ENCODE measurements at places on chromosomes 11 and 22. TPM values are rescaled to one million over a fixed set of nuclear protein-coding genes. Genes with fewer than 3 reads are reported as not detected.

GRCh38 chr11:16111690-16112089 is 244.7 kb downstream of the SOX6 start:
- H3K27ac ChIP-seq, result no peak overlapping the region
- no peak for DNase-seq
- H3K27me3 ChIP-seq, result no peaks in the 10 kb centered on the region
- H3K4me3 ChIP-seq, result no peak overlapping the region
- no peaks in the 10 kb centered on the region for H3K36me3 ChIP-seq

- H3K4me3 ChIP-seq, result no peak overlapping the region
- H3K27me3 ChIP-seq, result peaks cover 1% of the 10 kb centered on the region
- no peak overlapping the region for H3K27ac ChIP-seq
- DNase-seq, result no peak
These were observed 65.7 kb upstream of the DDI1 start for GRCh38 chr11:103970701-103971249.

The CYTH4 gene
- not detected for total RNA-seq

- H3K27ac ChIP-seq, result no peak overlapping the region
- H3K27me3 ChIP-seq, result no peaks in the 10 kb centered on the region
- no peak overlapping the region for H3K4me3 ChIP-seq
- peaks cover 14% of the 10 kb centered on the region for H3K4me1 ChIP-seq
- no peak for DNase-seq
These were observed 20.1 kb downstream of the RSF1 start for GRCh38 chr11:77800449-77800848.

DNA sequence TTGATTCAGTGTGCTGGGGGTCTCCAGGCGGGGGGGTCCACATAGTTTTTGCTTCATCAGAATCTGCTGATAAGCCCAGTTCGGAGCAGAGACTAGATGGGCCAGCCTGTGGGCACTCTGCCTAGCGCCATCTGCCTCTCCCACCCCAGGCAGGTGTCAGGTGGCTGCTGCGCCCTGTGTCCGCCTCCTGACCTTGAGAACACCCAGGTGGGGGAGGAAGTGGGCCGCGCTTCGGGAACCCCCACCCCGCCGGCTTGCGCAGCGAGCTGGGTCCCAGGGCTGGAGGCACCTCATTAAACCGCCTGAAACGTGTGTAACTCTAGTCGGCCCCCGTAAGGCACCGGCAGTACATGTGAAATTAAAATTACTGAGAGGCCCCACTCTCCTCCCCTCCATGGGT is 113.6 kb downstream of the KCNQ1 start:
- H3K36me3 ChIP-seq, result no peaks in the 10 kb centered on the region
- no peaks in the 10 kb centered on the region for H3K4me1 ChIP-seq
- H3K27ac ChIP-seq, result no peak overlapping the region
- no peak overlapping the region for H3K4me3 ChIP-seq
- no peak for DNase-seq

DNA sequence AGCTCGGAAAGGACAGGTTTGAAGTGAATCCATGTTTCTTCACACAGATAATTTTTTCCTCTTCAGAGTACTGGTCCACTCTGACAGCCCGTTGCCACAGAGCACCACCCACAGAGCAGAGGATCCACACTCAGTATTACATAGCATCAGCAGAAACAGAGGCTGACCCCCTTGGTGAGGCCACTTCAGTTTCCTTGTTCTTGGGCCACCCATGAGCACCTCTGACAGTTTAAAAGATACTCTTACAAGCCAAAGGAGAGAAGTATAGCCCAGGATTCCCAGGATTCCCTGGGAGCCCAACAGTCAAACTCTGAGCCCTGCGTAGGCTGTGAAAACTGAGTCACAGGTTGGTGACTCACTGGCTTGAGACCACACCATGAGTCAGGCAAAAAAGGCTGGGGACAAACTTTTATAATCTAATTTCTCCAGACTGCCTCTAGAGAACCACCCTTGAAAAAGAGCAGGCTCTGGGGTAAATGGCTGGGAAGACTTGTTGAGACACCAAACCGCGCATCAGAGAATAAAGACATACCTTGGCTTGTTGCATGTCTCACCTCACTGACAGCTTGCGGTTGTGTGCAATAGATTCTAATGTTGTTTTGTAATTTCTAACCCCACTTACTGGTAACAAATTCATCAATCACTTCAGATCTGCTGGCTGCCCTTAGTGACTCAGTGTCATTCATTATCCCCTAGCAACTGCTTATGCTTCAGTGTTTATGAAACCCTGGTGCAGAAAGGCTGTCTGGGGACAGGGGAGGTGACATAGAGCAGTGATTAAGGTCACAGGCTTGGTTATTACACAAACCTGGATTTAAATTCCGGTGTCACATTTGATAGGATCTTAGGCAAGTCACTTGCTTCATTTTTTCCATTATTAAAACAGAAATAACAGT is 56.9 kb upstream of the PRSS23 start:
- H3K27ac ChIP-seq, result peak overlapping the region; percentile 99
- H3K27me3 ChIP-seq, result peaks cover 2% of the 10 kb centered on the region

The OR2D2 gene
- total RNA-seq, result not detected

DNA sequence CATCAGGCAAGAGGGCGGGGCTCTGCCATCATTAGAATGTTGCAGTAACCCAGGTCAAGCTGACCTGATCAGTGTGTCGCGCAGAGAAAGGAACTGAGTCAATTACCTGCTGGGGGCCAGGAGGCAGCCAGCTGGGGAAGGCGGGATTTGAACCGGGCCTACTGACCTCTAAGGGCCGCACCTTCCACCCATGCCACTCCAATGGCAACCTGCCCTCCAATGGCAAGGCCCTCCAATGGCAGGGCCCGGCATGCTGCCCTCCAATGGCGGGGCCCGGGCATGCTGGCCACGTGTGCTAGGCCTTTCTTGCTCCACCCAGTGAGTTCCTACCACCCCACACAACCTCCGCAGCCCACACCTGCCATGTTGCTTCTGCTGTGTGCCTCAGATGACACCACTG is 407.6 kb downstream of the CTTN start:
- no peaks in the 10 kb centered on the region for H3K4me1 ChIP-seq
- DNase-seq, result no peak
- no peak overlapping the region for H3K4me3 ChIP-seq
- H3K27me3 ChIP-seq, result peaks cover 4% of the 10 kb centered on the region

DNA sequence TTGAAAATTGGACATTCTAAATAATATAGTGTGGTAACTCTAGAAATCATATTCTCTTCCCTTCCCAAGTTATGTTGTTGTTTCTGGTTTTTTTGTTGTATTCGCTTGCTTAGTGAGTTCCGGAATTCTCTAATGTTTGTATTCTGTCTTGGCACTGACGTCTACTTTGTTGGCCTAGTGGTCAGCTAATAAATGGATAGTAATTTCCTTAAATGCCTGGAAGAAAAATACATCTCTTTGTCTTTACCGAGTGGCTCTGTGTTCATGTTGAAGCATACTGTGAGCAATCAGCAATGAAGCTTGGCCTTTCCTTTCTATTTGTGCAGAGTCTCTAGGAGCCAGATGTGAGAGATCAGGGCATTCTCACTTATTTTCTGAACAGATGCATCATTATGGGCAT is 1225.7 kb downstream of the JRKL start:
- H3K27me3 ChIP-seq, result no peaks in the 10 kb centered on the region
- H3K4me1 ChIP-seq, result peaks cover 33% of the 10 kb centered on the region
- DNase-seq, result no peak
- H3K27ac ChIP-seq, result peak overlapping the region; percentile 63

The FGF19 gene
- not detected for total RNA-seq

GRCh38 chr11:70225681-70226177 is 22.6 kb downstream of the FADD start:
- no peak overlapping the region for H3K27ac ChIP-seq
- H3K36me3 ChIP-seq, result no peaks in the 10 kb centered on the region
- peaks cover 52% of the 10 kb centered on the region for H3K27me3 ChIP-seq

The LRRC74B gene
- not detected for total RNA-seq

- no peak overlapping the region for H3K4me3 ChIP-seq
- no peak overlapping the region for H3K27ac ChIP-seq
- DNase-seq, result no peak
- peaks cover 10% of the 10 kb centered on the region for H3K4me1 ChIP-seq
These were observed 17.6 kb downstream of the FDX1 start for GRCh38 chr11:110447343-110447742.

GRCh38 chr11:19820100-19820499 is 107.5 kb downstream of the NAV2 start:
- peaks cover 36% of the 10 kb centered on the region for H3K4me1 ChIP-seq
- no peak overlapping the region for H3K4me3 ChIP-seq
- no peak overlapping the region for H3K27ac ChIP-seq
- DNase-seq, result peak; percentile 25
- no peaks in the 10 kb centered on the region for H3K27me3 ChIP-seq
- H3K36me3 ChIP-seq, result peaks cover 9% of the 10 kb centered on the region
